ENCODE measurements at places on chromosomes 3 and 15.

DNA sequence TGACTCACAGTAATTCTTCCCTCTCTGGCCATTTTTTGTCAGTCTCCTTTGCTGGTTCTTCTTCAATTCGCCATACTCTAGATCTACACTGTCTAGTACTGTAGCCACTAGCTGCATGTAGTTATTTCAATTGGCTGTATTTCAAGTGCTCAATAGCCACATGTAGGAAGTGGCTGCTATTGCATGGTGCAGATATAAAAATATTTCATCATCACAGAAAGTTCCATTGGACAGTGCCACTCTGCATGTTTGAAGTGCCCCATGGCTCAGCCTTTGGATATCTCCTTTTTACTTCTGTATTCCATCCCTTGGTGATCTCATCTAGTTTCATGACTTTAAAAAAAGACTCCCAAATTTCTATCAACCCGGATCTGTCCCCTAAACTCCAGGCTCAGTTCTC, 22.1 kb downstream of the PPP2R3A start:
- DNase-seq = no peak

GRCh38 chr3:49674497-49674983, 389 bp downstream of the APEH start:
- no peak for DNase-seq

GRCh38 chr3:10783360-10784351, 32.4 kb upstream of the SLC6A11 start:
- no peak for DNase-seq

- DNase-seq = no peak
Observed at GRCh38 chr3:31268868-31269267, 263.9 kb upstream of the STT3B start.

GRCh38 chr3:32432045-32432710, 40.5 kb downstream of the CMTM7 start:
- no peak for DNase-seq

DNA sequence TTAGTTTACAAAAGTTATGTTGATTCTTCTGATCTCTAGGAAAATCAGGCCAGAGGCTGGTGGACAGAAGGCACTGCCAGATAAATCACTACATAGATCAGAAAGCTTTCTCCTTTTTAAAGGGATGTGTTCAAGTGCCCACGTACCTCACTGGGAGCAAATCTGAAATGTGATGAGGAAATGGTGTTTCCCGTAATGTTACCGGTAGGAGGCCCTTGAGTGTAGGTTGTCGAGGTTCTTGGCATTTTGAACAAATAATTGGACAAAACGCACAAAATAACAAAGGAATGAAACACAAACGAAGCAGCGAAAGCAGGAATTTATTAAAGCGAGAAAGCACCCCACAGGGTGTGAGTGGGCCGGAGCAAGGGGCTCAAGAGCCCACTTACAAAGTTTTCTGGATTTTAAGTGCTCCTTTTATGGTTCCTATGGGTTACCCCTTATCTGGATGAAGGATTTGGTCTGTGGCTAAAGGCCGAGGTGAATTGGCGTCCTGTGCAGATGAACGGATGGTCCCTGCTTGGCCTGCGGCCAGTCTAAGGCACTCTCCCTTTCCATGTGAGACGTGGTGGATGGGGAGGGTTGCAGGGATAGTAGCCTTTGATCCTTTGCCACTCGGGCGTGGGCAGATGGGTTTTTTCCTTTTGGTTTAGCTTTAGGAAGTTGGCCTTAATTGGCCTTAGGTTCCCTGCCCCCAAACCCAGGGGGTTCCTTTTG, 1.0 kb downstream of the SNX1 start:
- DNase-seq = no peak

GRCh38 chr3:82938821-82939328, 1177.4 kb upstream of the GBE1 start:
- peak; percentile 38 for DNase-seq

DNA sequence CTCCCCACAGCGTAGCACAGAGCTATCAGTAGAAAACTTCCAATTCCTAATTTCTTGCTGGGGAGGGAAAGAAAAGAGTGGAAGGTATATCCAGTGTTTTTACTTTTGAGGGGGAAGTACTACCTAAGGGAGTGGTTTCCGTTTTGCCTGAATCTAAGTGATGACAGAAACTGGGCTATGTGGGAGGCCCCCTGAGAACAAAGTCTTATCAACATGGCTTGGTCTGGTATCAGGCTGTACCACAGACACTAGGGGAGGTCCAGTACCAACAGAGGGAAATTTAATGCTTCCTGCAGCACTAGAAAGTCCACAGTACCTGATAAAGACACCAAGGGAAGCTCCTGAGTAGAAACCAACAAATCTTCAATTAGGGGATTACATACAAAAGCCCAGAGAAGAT, 199.2 kb downstream of the IL5RA start:
- DNase-seq = no peak

DNA sequence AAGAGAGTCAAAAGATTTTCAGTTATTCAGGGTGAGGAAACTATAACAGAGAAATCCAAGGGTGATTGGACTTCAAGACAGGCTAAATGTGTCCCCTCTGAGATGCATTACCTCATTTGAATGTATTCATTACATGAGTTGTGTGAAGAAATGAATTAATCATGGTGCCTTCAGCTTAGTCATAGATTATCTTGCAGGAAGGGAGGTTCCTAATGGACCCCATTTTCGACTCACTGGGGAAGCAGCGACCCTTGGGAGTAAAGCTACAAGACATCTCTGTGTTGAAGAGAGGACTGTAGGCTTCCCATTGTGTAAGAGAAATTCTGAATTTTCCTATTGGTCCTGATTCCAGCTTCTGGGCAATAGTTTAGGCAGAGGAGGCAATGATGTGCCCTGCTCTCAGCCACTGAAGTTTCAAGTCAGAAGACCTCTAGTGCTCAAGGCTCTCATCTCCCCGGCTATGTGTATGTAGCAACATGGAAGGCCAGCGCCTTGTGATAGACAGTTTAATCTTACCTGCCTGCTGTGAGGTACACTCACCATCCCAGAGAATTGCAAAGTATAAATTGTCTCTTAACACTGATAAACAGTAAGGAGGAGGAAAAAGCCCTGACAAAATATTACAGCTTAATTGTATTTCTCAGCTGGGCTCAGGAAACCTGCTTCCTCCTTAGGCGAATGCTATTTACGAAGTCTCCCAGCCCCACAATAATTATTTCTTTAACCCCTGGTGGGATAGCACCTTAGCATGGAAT, 133.8 kb downstream of the PDCD6IP start:
- no peak for DNase-seq

- DNase-seq = peak; percentile 81
Observed at GRCh38 chr3:52204337-52205073, 6.5 kb downstream of the ALAS1 start.

DNA sequence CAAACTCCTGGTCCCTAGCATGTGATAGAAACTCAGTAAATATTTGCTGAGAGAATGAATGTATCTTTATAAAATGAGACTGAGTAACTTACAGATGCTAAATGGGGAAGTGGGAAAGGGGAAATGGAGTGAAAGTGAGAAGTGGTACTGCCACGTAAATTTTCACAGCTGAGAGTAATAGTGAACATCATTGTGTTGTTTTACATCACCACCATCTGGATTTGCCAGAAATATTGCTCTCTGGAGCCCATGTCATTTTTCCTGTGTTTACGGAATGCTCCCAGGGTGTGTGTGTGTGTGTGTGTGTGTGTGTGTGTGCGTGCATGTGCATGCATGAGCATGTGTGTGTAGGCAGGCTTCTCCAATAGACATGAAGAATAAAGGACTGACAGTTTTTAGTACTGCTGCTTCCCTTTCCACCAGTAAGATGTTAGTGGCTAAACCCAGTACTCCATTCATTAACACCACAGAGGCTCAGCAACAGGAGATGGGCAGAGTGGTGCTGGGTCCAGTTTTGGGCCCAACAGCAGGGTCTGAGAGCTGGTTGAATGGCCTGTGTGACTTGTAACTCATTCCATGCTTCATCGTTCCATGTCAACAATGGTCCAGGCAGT, 57.3 kb downstream of the DIPK2A start:
- DNase-seq = no peak

GRCh38 chr3:73352841-73353645, 271.7 kb downstream of the PDZRN3 start:
- DNase-seq = no peak

DNA sequence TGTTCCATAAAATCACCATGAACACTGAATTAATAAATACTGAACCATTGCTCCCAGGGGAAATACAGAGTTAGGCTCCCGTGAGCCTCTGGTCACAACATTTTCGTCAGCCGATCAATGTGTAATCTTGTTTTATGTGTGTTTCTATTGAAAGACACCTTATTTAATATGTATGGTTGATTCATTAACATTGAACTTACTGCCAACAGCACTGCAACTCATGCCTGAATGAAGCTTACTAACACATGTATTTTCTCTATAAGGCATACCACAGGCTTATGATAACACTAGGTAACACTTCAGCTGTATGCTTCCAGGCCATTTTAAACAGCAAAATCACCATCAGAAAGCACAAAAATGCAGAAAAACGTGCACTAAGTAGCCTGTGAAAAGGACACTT, 9.1 kb upstream of the REC114 start:
- no peak for DNase-seq

GRCh38 chr3:147113293-147114044, 292.9 kb downstream of the ZIC4 start:
- no peak for DNase-seq

GRCh38 chr15:40407330-40407990, 1.9 kb downstream of the IVD start:
- no peak for DNase-seq

GRCh38 chr15:57611938-57612337, 20.2 kb downstream of the MYZAP start:
- peak; percentile 54 for DNase-seq

- no peak for DNase-seq
Observed at GRCh38 chr3:115581362-115582135, 41.8 kb upstream of the GAP43 start.

DNA sequence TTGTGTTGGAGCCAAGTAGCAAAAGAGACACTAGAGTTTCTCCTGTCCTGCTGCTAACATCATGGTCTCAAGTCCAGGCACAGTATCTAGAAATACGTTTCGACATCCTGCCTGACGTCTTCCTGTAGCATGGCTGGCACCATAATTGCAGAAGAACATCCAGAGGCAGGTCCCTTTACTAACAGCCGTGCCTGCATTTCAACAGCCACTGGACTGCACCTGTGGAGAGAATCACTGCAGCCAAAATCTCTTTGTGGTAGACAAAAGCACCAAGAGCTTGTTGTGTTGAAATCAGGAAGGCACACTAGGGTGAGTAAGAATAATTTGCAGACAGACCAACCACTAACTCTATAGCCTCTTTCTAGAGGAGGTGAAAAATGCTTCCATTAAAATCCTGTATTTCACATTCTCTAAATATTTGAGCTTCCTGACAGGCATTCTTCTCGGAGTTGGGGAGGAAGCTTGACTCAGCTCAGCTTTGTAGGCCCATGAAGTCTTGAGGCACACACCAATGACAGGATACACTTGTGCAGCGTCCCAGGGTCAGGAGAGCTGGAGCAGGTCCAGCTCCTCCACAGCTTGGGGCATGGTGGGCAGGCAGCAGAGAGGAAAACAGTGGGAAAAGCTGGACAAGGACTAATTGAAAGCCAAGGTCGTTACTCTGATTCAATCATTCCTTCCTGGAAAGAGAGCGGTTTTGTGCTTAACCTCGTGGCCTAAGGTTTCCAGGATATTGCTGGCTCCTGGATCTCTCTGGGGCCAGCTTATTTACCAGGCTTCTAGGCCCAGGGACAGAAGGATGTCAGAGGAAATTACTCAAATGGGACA, 244.9 kb downstream of the FAM43A start:
- no peak for DNase-seq

GRCh38 chr3:123026565-123027291, 835 bp downstream of the SEMA5B start:
- DNase-seq = peak; percentile 54

DNA sequence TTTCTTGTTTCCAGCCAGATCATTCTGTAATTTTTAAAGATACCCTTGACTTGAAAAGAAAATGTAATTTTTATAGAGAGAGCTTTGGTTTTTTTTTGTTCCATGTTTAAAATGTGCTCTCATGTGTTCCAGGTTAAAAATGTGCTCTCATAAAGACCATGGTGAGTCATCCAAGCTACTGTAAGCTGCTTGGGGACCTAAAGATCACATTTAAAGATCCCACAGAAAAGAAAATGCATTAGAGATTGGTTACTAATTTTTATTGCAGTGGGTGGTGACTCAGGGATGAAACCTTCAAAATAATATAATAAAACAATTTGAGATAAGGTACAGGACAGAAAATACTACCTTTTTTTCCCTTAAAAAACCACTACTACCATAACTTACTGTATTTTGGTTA, 11.0 kb downstream of the TCF12 start:
- no peak for DNase-seq

GRCh38 chr15:44706946-44707636, 4.0 kb downstream of the PATL2 start:
- DNase-seq = no peak

DNA sequence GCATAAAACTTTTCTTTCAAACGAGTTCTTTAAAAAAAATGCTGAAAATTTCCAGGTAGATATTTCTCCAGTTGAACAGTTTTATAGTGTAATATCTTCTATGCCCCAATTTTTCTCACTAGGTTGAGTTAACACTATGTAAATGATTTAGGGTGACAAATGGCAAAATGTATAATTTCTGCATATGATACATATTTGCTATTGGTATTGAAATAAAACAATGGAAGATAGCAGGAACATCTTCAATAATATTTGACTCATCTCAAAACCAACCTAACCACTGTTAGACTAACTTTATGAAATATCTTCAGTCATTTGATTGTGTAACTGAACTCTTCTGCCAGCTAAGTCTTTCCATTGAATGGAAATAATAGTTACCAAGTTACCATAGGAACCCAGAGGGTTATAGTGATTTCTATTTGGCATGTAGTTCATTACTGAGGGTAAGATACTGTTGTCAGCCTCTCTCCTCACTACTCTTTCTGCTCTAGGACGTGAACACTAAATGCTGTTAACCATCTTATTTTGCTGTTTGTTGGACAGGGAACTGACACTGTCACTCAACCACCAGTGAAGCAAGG, 824.7 kb upstream of the NECTIN3 start:
- no peak for DNase-seq

GRCh38 chr3:181176601-181177000, 187.1 kb upstream of the DNAJC19 start:
- DNase-seq = peak; percentile 71

GRCh38 chr15:97189162-97189780, 771.2 kb upstream of the ARRDC4 start:
- DNase-seq = no peak

DNA sequence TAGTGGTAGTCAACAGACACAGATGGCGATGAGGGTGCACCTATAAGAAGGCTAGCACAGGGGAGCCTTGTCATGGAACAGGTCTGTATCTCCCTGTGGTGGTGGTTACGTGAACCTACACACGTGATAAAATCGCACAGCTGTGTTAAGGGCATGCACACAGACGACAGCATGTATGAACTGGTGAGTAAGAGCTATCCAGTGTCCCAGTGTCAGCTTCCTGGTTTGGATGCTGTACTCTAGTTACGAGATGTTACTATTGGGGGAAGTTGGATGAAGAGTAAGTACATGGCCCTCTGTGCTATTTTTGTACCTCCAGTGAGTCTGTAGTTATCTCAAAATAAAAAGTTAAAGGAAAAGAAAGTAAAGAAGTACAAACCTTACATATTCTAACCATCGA, 38.2 kb downstream of the MTMR10 start:
- no peak for DNase-seq

- DNase-seq = no peak
Observed at GRCh38 chr3:50155891-50156290, 767 bp downstream of the SEMA3F start.

GRCh38 chr3:139202226-139202958, 141.4 kb upstream of the MRPS22 start:
- no peak for DNase-seq

GRCh38 chr3:29955413-29955812, 651.0 kb upstream of the TGFBR2 start:
- DNase-seq = no peak

- DNase-seq = peak; percentile 14
Observed at GRCh38 chr3:13882876-13883275, 3.0 kb upstream of the WNT7A start.

Data from left lobe of liver (tissue), 2 donors.